Cortex of kidney (tissue), 1 donor: ENCODE measurements at places on chromosomes 11 and 22.

DNA sequence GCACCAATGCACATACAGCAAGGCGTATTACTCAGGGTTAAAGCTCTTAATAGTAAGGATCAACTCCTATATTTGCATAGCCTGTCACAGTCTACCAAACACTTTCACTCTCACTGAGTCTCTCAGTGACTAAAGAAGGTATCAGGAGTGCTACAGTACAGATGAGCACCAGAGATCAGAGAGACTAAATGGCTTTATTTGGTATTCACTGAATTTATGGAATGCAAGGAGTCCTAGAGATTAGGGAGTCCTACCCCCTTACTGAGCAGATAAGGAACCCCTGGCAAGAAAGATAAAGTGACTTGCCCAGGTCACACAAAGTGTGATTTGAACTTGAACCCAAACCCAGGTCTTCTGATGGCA lies 396.4 kb upstream of the CCDC90B start:
- no peak for DNase-seq

GRCh38 chr11:33835143-33835878 lies 56.6 kb downstream of the LMO2 start:
- DNase-seq = no peak

DNA sequence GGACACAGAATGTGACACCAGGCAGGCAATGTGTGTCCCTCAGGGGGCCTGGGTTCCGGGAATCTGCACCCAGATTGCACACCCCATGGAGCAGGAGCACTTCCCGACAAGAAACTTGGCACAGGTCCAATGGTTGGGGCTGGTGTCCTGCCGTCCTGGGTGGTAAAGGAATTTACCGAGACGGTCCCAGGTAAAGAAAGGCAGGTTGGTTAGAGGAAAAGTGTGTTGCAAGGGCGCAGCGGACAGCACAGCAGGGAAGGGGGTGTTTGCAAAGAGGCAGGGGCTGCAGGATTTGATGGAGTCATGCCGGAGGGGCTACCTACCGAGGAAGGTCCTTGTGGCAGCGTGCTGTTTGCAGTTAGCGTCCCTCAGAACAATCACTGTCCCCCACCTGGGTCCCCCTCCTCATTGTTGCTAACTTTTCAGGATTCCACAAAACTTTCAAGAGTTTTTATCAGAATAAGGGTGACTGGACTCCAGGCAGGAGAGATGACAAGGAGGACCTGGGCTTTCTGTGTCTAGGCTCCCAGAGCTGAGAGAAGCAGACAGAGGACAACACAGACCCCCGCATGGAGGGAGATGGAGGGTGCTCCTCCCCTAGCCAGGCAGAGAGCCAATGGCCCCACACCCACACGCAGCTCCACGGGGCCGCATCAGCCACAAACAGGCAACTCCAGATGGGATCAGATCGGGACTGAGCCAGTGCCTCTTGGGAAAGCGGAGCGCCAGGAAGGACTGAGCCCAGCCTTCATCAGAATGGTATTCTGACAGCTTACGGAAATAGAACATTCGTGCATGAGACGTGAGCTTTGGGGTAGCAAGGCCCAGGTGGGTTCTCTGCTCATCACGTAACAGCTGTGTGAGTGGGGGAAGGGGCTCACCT lies 1423.9 kb downstream of the BRD1 start:
- DNase-seq = no peak

- DNase-seq = no peak
Observed at GRCh38 chr11:61862714-61863547, 28.4 kb downstream of the FADS3 start.

- DNase-seq = no peak
Observed at GRCh38 chr11:45264839-45265515, 21.2 kb downstream of the SYT13 start.

- no peak for DNase-seq
Observed at GRCh38 chr11:124761301-124762104, 587 bp downstream of the ESAM start.

- no peak for DNase-seq
Observed at GRCh38 chr11:36425561-36426081, 84.5 kb downstream of the TRAF6 start.

GRCh38 chr22:37887584-37888378 lies 18.3 kb upstream of the MICALL1 start:
- DNase-seq = no peak

- no peak for DNase-seq
Observed at GRCh38 chr22:47384977-47385376, 622.5 kb downstream of the TBC1D22A start.

GRCh38 chr22:42881982-42882656 lies 25.0 kb upstream of the ARFGAP3 start:
- DNase-seq = no peak

DNA sequence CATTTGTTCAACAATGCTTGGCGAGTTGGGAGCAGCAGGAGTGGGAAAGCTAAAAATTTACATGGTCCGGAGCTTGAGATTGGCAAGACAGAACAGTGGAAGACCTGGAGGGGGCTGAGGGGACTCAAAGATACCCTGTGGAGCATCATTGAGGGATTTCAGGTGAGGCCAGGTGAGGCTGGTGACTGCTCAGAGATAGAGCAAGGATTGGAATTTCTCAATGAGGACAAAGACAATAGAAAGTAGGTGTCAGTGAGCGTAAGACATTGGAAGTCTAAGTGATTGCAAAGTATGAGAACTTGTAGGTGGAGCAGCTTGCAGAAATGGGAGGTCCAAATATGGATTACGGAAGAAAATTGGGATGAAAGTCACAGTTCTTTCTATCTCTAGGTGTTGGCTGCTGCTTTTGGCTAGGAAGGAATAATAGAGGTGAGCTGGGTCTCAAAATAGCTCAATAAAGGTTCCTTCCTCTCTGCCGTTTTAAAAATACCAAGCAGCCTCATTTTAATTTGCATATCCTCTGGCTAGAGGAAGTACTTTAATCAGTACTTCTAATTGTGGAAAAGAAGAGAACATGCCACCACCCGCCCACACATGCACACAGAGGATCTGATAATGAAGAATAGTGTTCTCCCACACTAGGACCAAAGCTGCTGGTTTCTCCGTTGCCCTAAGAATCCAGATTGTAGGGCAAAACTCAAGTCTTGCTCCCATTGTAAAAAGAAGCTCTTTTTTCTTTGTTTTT lies 41.8 kb upstream of the SORL1-AS1 start:
- DNase-seq = no peak

DNA sequence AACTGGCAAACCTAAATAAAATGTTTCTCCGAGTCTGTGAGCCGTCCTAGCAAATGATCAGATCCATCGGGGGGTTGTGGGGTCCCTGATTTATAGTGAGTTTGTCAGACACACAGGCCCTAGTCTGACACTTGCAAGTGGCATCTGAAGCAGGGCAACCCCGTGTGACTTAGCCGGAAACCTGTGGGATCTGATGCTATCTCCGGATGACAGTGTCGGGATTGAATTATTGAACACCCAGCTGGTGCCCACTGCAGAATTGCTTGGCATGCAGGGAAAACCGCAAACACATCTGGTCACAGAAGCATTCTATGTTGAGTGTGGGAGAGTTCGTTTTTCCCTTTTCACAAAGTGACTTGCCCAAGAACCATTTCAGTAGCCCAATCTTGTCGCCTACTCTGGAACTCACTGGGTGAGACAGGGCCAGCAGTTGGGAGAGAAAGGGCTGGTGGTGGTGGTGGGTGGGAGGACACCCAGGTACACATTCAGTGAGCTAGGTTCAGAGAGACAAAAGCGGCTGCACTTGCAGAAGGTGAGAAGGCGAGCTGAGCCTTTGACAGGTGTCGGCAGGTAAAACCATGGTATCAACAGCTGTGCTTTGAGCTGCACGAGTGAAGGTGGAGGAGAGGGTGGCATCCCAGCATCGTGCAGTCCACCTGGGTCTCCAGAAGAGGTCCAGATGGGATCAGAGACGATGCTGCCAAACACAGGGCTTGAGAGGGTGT lies 33.7 kb upstream of the B3GAT1 start:
- DNase-seq = no peak

DNA sequence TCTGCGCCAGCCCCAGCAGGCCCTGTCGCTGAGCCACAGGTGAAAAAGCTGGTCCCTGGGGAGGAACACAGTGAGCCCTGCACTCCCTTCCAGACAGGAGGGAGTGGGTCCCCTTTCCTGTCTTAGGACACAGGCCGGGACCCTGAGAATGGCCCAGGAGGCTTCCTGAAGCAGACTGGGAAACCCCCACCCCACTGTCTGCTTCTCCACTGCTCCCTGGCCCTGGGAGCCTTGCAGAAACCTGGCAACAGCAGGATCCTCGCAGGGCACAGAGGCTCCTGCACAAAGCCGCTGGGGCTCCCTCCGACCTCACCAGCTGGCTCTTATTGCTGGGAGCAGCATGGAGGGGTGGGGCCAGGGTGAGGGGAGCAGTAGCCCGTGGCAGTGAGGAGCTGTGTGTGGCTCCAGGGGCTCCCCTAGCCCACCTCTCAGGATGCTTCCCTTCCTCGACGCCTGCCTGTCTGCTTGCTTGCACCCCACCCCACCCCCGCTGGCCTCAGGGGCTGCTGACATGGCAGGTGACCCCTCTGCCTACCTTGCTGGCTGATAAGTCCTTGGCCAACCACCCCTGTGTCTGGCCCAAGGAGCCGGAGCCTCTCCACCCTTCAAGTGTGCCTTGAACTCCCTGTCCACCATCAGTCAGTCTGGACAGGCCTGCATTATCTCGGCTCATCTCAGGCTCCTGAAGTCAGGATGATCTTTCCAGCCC lies 72.1 kb upstream of the KCNQ1OT1 start:
- no peak for DNase-seq

- no peak for DNase-seq
Observed at GRCh38 chr11:12768726-12769673, 94.8 kb downstream of the TEAD1 start.

DNA sequence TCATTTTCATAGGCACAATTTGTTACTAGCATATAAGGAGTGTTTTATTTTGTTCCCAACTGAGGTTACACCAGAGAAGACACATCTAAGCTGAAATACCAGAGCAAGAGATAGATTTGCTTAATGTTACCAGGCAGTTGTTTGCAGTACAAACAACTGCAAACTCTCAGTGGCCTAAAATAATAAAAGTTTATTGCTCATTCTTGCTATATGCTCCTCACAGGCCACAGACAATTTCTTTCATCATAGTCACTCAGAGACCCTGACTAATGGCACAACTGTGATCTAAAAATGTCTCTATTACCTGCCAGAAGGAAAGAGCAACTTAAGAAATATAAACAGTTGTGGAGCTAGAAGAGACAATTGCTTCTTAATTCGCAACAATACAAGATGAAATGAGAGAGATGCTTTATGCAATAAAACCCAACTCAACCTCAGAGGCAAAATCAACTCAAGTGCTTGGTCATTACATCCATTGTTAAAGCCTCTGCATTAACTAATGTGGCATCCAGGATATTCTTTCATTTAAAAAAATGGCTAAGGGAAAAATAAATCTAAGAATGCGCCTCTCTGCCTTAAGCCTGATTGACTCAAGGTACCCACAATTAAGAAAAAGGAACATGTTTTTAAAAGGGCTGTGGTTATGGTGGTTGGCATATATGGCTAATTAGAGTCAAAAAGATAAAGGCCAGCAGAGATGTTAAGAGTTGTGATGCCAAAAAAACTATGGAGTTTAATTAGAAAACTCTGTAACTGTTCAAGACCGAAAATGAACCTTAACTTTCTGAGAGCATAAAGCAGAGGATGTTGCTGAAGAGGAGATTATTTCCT lies 103.7 kb downstream of the CD44 start:
- no peak for DNase-seq

DNA sequence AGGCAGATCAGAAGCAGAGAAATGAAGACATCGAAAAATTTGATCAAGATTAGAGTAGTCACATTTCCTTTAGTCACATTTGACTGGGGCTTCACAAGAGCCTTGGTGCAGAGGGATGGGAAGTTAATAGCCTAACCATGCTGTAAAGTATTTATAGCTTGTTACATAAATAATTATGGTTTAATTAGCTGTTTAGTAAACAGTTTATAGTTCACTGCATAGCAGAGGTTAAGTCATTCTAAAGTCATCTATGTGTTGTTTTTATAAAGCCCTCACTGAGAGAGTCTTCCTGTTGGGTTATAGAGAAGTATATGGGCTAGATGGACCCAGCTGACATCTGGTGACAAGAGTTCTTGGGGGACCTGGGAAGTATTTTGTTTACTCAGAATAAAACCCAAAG lies 47.1 kb downstream of the INSC start:
- no peak for DNase-seq

DNA sequence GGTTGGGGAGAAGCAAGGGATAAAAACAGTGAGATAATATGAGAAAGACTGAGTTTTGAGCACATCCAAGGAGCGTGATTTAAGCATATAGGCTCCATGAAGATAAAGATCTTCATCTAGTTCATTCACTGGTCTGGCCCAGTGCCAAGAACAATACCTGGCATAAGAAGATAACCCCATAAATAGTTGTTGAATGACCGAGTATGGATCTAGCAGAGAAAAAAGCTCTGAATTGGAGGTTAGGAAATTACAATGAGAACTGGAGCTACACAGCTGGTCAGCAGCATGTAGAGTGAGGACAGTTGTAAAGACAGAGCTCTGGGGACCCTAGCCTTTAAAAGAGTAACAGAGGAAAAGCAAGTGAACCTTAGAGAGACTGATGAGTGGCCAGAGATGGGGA lies 33.0 kb upstream of the PAK1 start:
- no peak for DNase-seq

DNA sequence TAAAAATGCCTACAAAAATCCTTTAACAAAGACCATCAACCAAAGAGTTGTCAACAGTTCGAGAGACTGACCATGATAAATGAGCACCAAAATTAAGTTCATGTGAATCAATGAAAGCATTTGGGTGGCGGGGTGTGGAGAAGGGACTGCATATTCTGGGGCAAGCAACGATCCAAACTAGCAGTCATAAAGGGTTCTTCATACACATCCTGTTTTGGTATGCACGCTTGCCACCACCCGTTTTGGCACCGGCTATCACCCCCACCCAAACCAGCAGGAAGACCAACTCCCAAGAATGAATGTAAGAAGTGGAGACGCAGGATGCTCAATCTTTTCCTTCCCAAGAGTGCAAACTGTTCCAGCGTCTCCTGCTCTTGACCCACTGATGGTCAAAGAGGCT lies 80.8 kb downstream of the SGSM3 start:
- DNase-seq = no peak

DNA sequence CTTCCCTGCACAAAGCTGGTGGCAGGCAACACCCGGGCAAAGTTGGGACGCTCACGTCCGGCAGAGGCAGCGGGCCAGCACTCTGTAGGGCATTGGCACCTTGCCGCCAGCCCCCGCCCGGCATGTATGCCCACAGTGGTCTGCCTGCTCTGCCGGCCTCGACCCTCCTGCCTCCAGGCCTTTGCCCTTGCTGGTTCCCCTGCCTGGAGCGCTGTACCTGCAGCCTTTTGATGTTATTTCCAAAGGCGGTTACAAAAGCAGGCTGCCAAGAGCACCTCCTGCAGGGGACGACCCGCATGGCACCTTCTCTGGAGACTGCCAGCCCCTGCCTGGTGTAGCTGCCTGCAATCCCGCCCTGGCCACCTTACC lies 56.5 kb upstream of the SHISAL1 start:
- no peak for DNase-seq

DNA sequence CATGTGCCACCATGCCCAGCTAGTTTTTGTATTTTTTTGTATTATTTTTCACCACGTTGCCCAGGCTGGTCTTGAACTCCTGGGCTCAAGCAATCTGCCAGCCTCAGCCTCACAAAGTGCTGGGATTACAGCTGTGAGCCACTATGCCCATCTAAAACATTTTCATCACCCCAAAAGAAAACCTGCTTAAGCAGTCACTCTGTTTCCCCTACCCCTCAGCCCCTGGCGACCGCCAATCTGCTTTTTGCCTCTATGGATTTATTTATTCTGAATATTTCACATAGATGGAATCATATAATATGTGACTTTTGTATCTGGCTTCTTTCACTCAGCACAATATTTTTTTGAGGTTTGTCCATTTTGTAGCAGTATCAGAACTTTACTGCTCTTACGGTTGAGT lies 18.6 kb upstream of the P2RY2 start:
- no peak for DNase-seq
